Activated CD4-positive, alpha-beta T cell treated with anti-CD3 and anti-CD28 coated beads, Interleukin-2, amount 10 ng/mL, durations not matched to agents 24 days and 14 days (primary cell): ENCODE measurements at places on chromosomes 3 and 15. TPM values are rescaled to one million over a fixed set of nuclear protein-coding genes. Genes with fewer than 3 reads are reported as not detected.

Gene RNU5B-1
- not detected in 2 replicates for total RNA-seq

Gene SNTN
- not detected in 2 replicates for total RNA-seq

Gene RARB
- not detected in 2 replicates for total RNA-seq

DNA sequence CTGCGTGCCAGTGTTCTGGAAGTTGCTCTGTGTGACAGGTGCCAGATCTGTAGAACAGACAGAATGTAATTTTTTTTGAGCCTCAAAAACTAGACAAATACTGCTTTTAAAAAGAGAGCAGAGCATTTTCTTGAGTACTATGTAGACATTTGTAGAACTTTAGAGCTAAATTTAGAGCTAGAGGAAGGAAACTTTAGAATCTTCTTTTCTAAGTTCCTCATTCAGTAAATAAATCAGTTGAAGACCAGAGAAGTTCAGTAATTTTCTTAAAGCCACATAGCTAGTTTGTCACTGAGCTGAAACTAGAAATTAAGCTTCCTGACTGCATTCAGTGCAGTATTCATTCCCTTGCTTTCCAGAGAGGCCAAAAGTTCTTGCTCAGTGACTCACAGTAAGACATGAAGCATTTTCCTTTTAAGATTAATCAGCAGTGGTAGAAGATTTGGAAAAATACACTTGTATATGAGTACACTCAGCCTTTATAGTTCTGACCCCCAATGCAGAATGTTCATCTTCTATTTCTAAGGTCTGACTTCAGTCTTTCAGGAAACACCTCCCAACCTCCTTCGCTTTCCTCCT lies 83.6 kb upstream of the TSEN2 start:
- DNase-seq, result no peak

DNA sequence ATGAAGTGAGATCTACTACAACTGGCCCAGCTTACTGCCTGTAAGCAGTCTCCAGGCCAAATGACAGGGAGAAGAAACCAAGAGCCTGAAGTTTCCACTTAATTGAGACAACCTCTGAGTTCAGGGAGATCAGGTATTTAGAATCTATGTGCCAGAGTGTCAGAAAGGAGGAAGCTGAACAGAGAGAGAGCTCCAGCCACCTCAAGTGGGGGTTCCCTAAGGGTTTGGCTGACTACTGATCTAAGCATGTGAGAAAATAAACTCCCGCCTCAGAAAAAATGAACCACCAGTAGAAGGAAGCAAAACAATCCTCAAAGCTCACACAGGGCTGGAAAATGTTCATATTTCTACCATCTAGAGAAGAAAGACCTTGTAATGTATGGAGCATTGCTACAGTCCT lies 25.0 kb downstream of the ADAM10 start:
- DNase-seq, result no peak
